ENCODE measurements at places on chromosomes 6 and 20.

- DNase-seq: no peak
Observed at GRCh38 chr6:131840441-131840840, 32.6 kb downstream of the ENPP1 start.

- no peak for DNase-seq
Observed at GRCh38 chr6:165776691-165777090, 113.7 kb upstream of the PDE10A start.

- DNase-seq: peak; percentile 52
Observed at GRCh38 chr20:20593447-20594170, 118.8 kb downstream of the RALGAPA2 start.

GRCh38 chr20:62814060-62814708 is 2.7 kb upstream of the COL9A3 start:
- DNase-seq: no peak

GRCh38 chr6:444653-445275 is 53.2 kb downstream of the IRF4 start:
- no peak for DNase-seq

- no peak for DNase-seq
Observed at GRCh38 chr6:117555262-117555849, 47.0 kb downstream of the GOPC start.

DNA sequence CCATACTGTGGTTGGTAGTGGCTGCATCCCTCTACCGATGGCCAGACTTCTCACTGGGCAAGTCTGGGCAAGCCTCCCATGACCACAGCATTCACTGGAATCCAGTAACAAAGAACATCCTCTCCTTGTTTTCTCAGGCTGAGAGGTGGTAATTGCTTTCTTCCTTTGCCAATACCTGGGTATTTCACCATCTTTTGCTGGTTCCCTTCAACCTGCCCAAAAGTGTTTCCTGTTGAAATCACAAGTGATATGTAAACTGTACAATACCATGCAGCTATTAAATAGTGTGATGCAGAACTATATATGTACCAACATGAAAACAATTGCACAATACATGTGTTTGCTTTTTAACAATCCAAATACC is at the start of gene PTCHD4:
TSS of gene PTCHD4 (minus strand) at position 55 of the 364 bp plus-strand sequence. CDS start 42,240 bp downstream, outside the sequence.
- peak; percentile 31 for DNase-seq

DNA sequence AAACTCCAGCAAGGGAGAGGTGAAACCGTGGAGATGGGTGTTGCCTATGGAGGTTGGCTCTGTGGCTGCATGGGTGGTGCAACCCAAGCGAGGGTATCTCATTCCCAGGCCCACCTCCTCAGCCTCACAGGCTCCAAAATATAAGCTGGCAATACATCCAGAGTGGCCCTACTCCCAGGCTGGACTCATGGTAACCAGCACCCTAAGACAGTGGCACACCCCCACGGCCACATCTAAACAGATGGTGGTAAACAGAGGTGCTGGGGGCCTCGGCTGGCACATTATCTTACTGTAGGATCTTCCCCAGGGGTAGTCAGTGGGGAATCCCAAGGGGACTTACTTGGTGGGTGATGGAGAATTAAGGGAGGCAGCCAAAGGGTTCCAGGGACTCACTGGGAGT is 33.7 kb upstream of the CCND3 start:
- no peak for DNase-seq

- no peak for DNase-seq
Observed at GRCh38 chr6:132888701-132889100, 74.3 kb downstream of the RPS12 start.

- DNase-seq: no peak
Observed at GRCh38 chr20:44357020-44357419, 1.5 kb downstream of the HNF4A start.

GRCh38 chr6:167094820-167095637 is 27.9 kb upstream of the CCR6 start:
- no peak for DNase-seq

DNA sequence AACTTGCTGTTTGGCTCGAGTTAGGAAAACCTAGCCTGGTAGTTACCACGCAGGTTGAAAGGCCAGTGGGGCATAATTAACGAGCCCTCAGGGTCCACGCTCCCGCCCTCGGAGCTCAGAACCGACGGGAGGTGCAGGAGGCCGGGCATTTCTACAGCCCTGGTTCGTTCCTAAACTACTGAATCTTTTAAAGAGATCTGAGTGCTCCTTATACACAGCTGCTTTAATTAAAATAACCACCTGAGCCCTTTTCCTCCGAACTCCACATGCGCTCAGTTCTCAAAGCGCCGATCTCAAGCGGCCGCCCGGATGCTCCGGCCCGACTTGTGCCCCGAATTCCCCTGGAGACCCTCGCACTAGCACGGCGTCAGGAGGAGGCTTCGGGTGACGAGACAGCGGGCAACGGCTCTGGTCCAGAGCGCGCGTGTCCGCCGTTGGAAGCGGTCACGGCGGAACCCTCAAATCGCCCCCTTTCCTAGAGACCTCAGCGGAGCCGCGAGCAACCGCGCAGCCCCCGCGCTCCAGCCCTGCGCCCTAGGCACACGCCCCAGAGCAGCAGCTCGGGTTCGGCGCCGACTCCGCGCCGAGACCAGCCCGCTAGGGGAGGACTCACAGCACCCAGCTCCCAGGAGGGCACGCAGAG is 397 bp downstream of the WDR27 start:
- DNase-seq: peak; percentile 13

DNA sequence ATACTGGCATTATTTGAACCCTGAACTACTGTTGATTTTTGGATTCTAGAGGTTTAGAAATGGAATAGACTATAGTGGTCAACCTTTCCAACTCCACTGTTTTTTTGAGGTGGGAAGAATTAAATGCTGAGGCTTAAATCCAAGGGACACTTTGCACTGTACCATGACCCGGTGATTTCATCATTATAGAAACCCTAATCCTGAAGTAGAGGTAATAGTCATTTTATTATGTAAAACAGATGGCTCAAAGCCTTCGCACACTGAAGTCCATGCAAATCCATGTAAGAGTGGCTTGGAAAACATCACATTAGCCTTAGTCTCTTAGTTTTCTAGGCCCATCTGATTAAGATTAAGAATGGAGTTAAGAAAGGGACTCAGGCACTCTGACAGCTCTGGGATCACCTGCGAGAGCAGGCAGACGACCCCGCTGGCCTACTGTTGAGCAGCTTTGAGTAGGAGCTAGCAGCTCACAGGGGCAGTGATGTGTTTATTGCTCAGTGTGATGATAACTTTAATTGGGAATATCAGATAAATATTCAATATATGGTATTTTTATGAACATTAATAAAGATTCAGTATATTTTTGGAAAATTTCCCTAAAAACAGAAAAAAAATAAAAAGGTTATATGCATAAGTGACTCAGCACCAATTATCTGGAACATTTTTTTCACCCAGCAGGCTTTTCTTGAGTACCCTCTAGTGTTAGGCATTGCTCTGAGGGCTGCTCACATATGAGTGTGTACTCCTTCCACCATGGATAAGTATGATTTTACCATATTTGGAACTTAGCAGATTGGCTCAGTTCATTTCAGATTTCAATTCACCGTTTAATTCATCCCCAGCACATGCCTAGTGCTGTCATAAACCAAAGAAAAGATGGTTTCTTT is 13.4 kb downstream of the SLX4IP start:
- no peak for DNase-seq

- DNase-seq: no peak
Observed at GRCh38 chr6:38025451-38025850, 205.9 kb downstream of the ZFAND3 start.

DNA sequence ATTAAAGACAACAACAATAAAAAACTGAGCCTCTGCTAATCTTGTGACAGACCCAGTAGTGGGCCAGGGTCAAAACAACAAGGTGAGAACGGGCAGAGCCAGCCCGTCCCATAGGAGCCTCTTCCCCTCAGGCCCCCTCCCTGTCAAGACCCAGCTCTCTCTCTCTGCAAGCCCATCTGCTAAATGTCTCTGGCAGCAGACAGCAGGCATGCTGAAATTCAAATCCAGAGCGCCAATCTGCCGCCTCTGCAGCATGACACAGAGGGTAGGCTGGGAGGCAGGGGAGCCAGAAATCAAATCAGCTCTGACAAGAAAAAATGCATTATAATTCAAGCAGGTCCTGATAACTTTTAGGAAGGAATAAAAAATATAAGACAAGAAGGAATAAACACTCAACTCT is 26.3 kb downstream of the METTL24 start:
- DNase-seq: peak; percentile 42

GRCh38 chr6:69179681-69180080 is 544.6 kb downstream of the ADGRB3 start:
- DNase-seq: no peak

DNA sequence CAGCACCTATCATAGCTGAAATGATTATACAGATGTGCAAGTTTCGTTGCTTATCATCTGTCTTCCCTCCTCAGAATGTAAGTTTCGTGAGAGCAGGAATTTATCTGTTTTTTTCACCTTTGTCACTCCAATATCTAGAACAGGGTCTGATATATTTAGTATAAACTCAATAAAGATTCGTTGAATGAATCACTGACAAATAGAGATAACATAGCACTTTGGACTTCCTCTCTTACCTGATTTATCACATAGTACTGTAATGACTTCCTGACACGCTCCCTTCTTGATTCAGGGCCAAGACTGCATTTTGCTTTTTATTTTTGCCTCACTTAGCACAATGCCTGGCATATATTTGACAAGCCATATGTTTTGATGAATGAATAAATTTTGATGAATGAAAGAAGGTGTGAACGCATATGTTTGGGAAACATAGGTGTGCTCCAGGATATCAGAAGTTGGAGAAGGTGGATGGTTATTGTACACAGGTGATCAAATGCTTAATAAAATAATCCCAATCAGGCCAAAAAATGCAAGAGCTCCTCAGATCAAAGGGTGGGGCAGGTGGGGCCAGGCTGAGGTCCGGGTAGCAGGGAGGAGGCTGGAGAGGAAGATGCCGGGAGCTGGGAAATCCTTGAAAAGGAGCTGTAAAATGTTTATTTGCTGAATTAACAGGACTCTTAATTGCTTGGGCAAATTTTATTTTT is 33.0 kb downstream of the PIM1 start:
- no peak for DNase-seq

GRCh38 chr20:45179166-45179565 is 4.5 kb downstream of the PI3 start:
- no peak for DNase-seq

- DNase-seq: peak; percentile 83
Observed at GRCh38 chr6:12354499-12354898, 64.3 kb downstream of the EDN1 start.

DNA sequence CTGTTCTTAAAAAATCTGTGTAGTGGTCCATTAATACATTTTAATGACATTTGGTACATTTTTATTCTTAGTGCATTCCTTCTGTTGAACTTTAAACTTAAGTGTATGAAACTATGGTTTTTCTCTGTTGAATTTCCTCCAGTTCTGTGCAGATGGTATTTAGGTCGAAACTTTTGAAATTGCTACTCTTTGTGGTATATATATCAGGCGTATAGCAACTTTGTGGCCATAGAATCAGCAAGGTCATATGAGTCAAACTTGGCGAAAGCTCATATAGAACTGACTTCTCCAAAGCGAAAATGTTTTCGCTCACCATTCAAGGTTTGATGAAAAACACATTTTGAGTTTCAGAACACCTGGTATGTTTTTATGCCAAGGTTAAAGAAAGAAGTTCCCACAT is 93.7 kb downstream of the MAP3K4 start:
- DNase-seq: no peak

- no peak for DNase-seq
Observed at GRCh38 chr6:115000736-115001135, 657.9 kb upstream of the HS3ST5 start.

DNA sequence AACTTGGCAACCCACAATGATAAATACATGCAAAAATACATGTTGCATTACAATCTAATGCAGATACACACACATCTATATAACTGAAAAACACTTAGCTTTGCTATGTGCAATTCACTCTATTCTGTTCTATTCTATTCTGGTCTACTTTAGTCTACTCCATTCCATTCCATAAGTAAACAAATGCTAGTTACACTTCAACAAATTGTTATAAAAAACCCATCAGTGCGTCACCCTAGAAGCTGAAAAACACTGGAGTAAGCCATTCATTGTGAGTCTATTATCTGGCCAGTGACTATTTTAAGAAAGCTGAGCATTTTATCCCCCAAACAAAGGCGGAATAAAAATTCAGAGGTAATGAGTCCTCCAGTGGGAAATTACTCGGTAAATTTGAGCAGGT is 315.7 kb upstream of the EPHA7 start:
- DNase-seq: no peak

- DNase-seq: no peak
Observed at GRCh38 chr6:118980063-118980462, 45.1 kb upstream of the MCM9 start.

DNA sequence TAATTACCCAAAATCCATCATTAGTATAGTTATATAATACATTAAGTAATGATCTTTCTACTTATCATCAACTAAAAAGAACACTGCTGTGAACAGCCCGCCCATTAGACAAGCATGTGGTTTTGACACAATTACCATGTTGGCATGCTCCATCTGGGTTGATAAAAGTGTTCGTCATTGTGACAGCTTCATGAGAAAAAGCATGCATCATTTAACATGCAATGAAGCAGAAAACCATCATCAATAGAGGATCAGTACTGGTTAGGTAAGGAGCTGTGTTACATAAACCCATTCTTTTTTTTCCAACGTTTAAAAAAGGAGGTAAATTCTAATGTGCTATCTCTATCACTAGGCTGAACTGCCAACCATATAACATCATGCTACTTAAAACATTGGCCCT is 101.9 kb downstream of the EPB41L2 start:
- no peak for DNase-seq

DNA sequence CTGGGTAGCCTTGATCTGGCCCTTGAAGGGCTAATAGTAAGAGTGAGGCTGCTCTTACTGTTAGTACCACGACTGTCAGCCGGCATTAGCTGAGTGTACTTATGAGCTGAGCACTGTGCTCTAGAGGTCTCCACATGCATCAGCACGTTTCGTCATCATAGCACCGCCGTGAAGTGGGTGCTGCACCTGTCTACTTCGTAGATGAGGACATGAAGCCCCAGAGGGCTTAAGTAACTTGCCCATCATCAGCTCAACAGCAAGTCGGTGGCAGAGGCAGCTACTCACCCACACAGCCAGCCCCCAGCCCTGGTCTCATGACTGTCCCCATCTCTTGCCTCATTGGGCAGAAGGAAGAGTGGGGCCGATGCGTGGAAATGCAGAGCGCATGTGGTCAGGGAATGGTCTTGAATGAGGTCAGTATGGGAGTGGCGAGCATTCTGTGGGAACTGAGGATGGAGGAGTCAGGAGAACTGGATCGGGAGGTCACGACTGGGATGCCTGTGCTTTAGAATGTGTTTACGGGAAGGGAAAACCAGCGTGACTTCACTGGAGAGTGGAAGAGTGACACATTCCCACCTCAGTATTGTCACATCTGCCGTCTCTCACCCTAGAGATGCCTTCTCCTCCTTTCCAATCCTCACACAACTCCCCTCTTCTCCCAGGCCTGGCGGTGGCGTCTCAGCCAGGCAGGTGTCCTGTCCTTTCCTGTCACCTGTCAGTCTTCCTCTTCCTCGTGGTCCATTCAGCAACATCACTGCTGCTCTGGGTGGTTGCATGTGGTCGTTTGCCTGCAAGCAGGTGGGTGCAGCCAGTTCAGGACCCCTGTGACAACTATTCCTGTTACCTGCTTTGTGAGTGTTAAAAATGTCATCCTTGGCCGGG is 6.0 kb downstream of the SYTL3 start:
- no peak for DNase-seq

Measured in AG08395 (cell line).